ENCODE measurements at places on chromosomes 11 and 22.

GRCh38 chr22:38429499-38430068, 25.4 kb downstream of the KCNJ4 start:
- DNase-seq: no peak

GRCh38 chr11:8766988-8767374, 84.4 kb downstream of the RPL27A start:
- DNase-seq: no peak

DNA sequence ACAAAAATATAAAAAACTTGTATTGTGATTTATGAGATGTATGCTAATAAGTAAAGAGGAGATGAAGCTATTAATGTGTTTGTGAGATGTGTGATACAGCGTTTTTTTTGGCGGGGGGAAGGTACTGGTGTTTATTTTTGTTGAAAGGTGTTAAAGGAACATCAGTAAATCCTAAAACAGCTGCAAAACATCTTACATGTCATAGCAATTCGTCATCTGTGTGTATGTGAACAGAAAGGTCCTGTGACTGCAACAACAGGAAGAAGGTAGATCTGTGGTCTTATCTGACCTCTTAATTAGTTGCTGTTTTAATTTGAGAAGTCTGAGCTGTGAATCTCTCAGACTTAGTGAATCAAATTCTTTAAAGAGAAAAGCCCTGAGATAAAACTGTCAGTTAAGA, 1041.1 kb downstream of the JRKL start:
- DNase-seq: no peak

DNA sequence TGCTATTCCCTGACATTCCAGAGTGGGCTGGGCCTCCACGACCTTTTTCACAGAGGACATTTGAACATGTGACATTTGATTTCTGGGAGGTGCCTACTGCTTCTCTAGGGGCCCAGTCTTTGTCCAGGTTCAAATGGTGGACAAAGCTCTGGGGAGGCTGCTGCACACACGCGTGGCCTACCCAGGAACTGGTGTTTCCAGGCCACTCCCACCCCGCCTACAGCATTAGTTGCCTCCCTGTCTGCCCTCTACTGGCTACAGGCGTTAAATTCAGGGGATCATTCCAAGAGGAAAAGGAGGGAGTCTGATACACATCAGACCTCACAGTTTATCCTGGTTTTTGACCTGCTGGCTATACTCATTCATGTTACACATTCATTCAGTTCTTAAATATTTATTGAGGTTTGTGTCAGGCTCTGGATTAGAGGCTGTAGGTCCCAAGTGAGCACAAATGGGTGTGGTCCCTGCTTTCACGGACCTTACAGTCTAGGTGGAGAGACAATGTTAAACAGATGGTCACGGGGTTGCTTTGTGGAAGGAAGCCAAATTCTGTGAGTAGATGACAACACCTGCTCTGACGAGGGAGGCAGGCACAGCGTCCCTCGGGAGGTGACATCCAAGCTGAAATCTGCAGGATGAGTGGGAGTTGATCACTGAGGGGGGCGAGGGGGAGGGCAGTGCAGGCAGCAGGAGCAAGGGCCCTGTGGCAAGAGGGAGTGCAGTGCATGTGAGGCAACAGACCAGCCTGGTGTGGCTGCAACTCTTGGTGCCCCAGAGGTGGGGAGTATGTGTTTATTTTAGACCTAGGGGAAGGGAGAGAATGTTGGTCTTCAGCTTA, 11.8 kb downstream of the TUB start:
- peak; percentile 12 for DNase-seq

DNA sequence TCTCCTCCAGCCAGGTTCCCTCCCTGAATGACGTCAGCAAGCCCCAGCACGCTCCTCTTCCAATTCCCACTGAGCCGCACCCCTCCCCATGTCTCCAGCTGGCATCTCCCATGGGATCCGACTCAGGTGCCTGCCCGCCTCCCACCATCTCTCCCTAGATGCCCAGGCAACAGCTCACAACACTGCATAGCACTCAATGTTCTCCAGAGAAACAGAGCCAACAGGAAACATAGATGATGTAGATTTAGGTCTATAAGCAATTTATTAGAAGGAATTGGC, 532.3 kb downstream of the BRD1 start:
- no peak for DNase-seq

GRCh38 chr11:75667831-75668450, 897 bp downstream of the MAP6 start:
- no peak for DNase-seq

DNA sequence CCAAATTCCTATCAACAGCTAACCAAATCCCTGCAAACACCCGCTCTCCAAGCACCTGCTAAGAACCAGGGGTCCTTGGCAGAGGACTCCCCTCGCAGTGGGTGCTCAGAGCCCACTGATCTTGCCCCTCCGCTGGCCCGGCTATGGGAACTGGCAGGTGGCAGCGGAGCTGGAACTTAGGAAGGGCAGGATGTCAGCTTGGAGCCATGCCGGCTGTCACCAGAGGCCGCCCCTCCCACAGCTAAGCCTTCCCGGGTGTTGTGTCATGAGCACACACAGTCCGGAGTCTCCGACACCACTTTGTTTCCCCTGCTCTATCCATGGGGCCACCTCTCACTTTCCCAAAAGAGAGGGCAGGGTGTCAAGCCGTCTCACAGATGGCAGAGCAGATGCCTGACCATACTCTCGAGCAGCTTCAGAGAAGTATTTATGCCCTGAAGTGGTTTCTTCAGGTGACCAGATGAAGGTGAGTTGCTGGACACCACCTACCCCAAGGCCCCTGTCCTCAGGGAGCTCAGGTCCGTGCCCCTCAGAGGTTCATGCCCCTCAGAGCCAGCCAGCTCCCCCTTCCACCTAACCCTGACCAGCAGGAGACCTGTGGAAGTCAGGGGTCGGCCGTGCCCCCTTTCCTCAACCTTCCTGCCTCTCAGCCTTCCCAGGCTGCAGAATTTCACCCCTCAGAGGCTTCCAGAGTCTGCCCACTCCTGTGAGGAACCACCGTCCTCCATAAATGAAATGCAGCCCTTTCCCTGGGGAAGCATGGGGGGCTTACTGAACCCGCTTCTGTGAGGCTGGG, 545.7 kb upstream of the B3GAT1 start:
- DNase-seq: no peak

DNA sequence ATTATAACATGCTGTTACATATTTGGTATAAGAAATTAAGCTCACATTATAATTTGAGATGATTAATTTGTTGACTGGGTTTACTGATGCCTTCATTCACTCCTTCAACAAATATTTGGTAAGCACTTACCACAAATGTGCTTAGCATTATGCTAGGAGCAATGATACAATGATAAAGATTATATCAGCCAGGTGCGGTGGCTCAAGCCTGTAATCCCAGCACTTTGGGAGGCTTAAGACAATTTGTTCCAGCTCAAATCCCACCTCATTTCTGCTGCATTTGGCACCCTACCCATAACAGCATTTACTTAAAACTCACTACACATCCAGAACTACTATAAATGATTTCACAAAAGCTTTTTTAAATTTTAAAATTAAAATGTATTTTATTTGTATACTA, 1263.6 kb upstream of the RAG2 start:
- no peak for DNase-seq

DNA sequence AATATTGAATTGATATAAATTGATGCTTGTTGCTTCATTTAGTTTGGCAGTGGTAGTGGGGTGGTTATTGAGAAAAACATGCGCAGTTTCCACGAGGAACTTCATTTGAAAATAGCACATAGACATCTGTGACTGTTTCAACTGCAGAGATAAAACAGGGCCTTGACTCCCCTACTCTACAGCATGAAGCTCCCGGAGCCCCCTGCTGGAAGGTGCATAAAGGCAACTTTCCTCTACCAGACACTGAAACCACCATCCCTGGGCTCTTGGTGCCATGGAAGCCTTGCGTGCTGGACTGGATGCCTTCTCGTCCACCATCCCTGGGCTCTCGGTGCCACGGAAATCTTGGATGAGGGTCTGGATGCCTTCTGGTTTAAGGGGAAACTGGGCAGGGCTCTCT, 195.9 kb downstream of the CSNK2A3 start:
- DNase-seq: peak; percentile 72

- no peak for DNase-seq
Measured at GRCh38 chr11:57417056-57417455, 9.9 kb downstream of the SLC43A3 start.

- peak; percentile 13 for DNase-seq
Measured at GRCh38 chr11:6611092-6611962, 689 bp downstream of the TAF10 start.
